ENCODE measurements at places on chromosomes 1 and 21. TPM values are rescaled to one million over a fixed set of nuclear protein-coding genes. Genes with fewer than 3 reads are reported as not detected.

Gene HOOK1
- under 0.01 TPM for total RNA-seq

Gene LAPTM5
- under 0.01 TPM for total RNA-seq

Gene TEDDM1
- not detected for total RNA-seq

Gene SLC25A34
- total RNA-seq, result 0.77 TPM

Gene PDZK1
- 1.5 TPM for total RNA-seq

Gene TFAP2E
- total RNA-seq, result 0.26 TPM

Gene CCDC30
- 1.3 TPM for total RNA-seq

Gene KCNH1
- total RNA-seq, result 0.17 TPM

Gene ESRRG
- total RNA-seq, result 0.83 TPM

Gene COL6A1
- 645 TPM for total RNA-seq

Gene AMY1B
- total RNA-seq, result not detected

Gene OR2T2
- not detected for total RNA-seq

Gene XCL1
- total RNA-seq, result not detected

Gene CCDC17
- 0.99 TPM for total RNA-seq

Gene EPRS1
- total RNA-seq, result 193 TPM

Gene C2CD2
- total RNA-seq, result 18.0 TPM

Gene VWA5B1
- total RNA-seq, result not detected

Gene CDCP2
- total RNA-seq, result not detected

Gene RORC
- total RNA-seq, result under 0.01 TPM

Gene LEPROT
- 46.0 TPM for total RNA-seq

Gene BMP8B
- not detected for total RNA-seq

Gene ACTL8
- not detected for total RNA-seq

Gene CXADR
- total RNA-seq, result 9.9 TPM

Gene GBP4
- 0.77 TPM for total RNA-seq

Gene SPRR4
- total RNA-seq, result not detected

Gene SLAMF9
- total RNA-seq, result not detected

Gene SPRR2B
- not detected for total RNA-seq

Gene KCNQ4
- under 0.01 TPM for total RNA-seq

Gene WNT2B
- total RNA-seq, result 1.5 TPM

Gene F13B
- total RNA-seq, result not detected

Gene MIXL1
- not detected for total RNA-seq

Gene LAX1
- total RNA-seq, result not detected

Gene S100A8
- total RNA-seq, result not detected

Gene PLPPR4
- total RNA-seq, result 1.3 TPM

Gene C1QC
- total RNA-seq, result not detected

Gene PRELP
- 4.9 TPM for total RNA-seq

Gene PSEN2
- total RNA-seq, result 22.9 TPM

Gene AMY1A
- not detected for total RNA-seq

Gene RAB25
- not detected for total RNA-seq

Gene ANGPTL1
- total RNA-seq, result 4.1 TPM

Gene BMP8A
- 0.33 TPM for total RNA-seq

Gene CD101
- total RNA-seq, result not detected

Gene LIPI
- total RNA-seq, result not detected

Gene LDLRAD1
- not detected for total RNA-seq

Gene LCE1D
- total RNA-seq, result not detected

Gene FAM177B
- total RNA-seq, result not detected

Gene CD247
- total RNA-seq, result not detected

Gene DNAJB4
- 46.5 TPM for total RNA-seq

Gene DENND1B
- 8.4 TPM for total RNA-seq

Gene RPAP2
- total RNA-seq, result 5.4 TPM

All from fibroblast of lung (primary cell).